ENCODE measurements at places on chromosomes 5 and 9.
A peak's percentile ranks its signal among the peaks of the same experiment; 100 is the strongest.

DNA sequence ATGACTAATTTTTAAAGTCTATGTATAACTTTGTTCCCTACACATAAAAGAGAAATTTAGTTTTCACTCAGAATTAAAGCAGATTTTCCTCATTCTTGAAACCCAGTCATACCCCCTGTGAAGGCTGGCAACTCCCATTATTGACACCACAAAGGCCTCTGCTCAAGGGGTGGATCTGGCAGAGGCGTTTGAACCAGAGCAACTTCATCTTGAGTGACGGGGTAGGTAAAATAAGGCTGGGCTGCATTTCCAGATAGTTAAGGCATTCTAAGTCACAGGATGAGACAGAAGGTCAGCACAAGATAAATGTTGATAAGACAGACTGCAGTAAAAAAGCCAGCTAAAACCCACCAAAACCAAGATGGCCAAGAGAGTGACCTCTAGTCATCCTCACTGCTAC is 177.2 kb upstream of the OR13F1 start:
- no peak for DNase-seq

- no peak for DNase-seq
Measured at GRCh38 chr9:16705111-16705604, 165.3 kb downstream of the BNC2 start.

GRCh38 chr5:163330723-163331668 is 106.4 kb upstream of the CCNG1 start:
- peak; percentile 38 for DNase-seq

GRCh38 chr9:17669206-17669605 is 90.3 kb downstream of the SH3GL2 start:
- no peak for DNase-seq

DNA sequence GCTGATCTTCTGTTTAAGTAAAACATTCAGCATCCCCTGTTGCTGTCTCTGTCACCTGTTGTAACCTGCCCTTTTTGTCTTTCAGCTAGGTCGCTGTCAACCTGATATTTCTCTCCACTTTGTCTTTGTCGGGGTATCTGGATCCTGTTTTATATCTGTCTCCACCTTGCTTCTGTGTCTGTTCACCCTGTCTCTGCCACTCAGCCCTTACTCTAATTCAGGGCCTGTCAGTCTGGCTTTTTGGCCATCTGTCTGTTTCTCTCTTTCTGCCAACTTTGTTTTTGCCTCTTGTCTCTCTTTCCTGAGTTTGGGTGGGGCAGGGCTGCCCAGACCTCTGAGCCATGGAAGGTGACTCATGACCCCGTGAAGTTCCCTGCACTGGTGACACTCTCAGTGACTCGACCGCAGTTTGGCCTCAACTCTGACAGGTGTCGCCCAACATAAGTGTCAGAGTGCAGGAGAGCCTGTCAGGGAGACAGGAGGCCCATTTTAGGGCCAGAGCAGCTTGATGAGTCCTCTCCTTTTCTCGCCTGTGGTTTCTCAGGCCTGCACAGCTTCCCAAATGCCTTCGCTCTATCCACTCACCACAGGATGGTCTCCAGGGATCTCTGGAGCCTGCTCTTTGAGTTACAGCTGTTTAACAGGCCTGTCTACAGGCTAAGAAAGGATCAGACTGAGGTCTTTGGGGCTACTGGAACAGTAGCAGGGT is 868 bp downstream of the ZBTB43 start:
- DNase-seq, result peak; percentile 93

DNA sequence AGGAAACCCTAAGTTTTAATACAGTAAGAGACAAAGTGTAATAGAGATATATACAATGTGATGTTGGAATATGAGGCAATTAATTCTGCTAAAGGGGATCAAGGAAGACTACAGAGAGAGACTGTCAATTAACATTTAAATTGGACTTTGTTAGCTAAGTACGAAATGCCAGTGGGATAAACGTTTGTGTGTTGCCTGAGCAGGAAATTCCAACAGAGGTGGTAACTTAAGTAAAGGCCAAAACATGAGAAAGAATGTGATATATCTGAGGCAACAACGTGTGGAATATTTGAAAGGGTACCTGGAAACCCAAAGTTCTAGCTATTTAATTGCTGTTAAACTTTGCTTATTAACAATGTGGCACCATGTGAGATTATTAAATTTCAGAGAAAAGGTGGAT is 1666.9 kb upstream of the WWC1 start:
- DNase-seq, result no peak

DNA sequence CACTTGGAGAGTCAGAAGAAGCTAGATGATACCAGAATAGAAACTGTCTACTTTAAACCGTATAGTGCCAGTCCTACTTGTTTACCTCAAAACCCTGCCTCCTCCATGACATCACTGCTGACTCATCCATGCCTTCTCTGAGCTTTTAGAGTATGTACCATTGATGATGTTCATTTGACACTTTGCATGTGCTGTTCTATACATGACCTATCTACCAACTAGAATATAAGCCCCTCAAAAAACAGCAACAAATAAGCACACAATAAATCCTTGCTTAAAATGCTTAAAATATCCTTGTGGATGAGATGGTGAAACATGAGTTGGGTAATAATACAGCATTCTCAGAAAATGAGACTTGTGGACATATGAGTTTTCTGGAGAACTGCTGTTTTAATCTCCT is 2.6 kb downstream of the CTNNAL1 start:
- peak; percentile 64 for DNase-seq

GRCh38 chr9:110559869-110560268 is 19.7 kb downstream of the SVEP1 start:
- no peak for DNase-seq

- DNase-seq, result peak; percentile 100
Measured at GRCh38 chr9:72305102-72305546, 59.9 kb downstream of the ZFAND5 start.

GRCh38 chr9:109017061-109017460 is 3.8 kb upstream of the CTNNAL1 start:
- DNase-seq, result no peak

DNA sequence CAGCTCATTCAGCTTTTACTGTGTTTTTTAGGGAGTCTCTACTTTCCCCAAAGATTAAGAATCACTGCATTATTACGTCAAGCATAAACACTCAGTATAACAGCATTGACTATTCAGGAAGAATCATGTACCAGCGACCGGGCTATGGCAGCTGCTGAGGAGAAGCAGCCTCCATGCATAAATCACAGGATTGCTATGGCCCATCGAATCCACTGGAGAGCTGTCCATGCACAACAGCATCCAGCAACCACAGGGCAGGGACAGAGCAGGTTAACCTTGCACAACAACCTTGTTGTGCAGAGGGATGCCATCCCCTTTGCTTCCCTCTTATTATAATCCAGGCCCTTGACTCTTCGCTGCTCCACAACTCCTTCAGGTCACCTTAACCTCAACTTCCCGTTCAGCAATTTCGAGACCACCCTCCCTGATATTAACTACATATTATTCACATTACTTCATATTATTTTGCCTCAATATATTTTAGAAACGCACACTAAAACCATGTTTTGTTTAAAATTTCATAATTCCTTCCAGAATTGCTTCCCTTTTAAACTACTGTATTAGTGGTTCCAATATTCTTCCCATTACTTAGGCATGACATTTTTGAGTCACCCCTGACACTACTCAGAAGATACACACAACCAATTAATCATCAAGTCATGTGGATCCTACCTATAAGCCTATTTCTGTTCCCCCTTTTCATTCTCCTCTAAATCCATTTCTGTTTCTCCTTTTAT is 991 bp downstream of the IARS1 start:
- DNase-seq, result peak; percentile 64

- DNase-seq, result no peak
Measured at GRCh38 chr5:108341866-108342265, 40.0 kb downstream of the FBXL17 start.

DNA sequence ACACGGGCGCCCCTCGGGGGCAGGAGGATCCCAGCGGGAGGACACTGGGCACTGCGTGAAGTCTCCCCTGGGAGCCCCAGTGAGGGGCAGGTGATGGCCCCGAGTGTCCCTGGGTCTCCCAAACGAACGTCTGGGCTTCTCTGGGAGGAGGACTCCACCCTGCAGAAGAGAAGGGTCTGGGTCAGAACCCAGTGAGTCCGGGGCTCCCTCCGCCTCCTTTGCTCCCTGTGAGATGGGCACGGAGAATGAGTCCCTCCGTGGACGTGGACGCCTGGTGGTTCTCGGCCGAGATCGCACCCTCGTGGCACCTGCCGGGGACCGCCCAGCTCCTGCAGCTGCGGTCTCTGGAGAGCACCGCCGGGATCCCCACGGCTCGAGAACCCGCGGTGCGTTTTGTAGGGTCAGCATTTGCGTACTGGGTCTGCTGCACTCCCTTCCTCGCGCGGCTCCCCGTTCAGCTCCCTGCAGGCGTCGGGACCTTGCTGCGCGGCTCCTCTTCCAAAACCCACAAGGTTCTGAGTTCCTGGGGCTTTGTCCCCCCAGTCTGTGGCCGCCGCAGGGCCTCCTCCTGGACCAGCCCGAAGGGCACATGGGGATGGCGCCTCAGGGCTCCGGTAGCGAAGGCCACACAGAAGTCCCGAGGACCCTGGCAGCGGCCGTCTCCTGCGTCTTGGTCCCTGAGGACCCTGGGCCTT is 10.2 kb upstream of the CEP72 start:
- no peak for DNase-seq

DNA sequence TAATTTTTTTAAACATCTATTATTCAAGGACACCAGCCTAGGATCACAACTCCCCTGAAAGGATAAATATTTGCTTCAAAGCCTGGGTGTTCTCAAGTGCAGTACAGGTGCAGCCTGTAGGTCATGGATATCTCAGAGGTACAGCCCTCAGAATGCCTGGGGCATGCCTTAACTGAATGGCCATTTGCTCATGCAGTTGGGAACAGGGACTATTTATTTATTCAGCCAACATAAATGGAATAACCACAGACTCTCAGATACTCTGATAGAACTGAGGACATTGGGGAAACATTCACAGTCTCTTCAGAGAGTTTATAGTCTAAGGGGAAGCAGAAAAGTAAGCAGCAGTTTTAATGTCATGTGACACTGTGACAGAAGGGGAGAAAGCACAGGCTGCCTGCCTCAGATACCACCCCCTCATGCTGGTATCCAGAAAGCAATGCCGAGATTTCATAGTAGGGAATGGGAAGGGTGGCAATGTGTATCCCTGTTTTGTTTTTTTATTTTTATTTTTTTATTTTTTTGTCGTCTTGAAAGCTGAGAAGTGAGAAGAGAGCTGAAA is 112.6 kb downstream of the MACIR start:
- no peak for DNase-seq

- no peak for DNase-seq
Measured at GRCh38 chr5:40828690-40829661, 6.0 kb downstream of the RPL37 start.

GRCh38 chr9:6068983-6069382 is 53.6 kb upstream of the RANBP6 start:
- peak; percentile 67 for DNase-seq

GRCh38 chr5:36491856-36492255 is 114.5 kb upstream of the SLC1A3 start:
- no peak for DNase-seq

DNA sequence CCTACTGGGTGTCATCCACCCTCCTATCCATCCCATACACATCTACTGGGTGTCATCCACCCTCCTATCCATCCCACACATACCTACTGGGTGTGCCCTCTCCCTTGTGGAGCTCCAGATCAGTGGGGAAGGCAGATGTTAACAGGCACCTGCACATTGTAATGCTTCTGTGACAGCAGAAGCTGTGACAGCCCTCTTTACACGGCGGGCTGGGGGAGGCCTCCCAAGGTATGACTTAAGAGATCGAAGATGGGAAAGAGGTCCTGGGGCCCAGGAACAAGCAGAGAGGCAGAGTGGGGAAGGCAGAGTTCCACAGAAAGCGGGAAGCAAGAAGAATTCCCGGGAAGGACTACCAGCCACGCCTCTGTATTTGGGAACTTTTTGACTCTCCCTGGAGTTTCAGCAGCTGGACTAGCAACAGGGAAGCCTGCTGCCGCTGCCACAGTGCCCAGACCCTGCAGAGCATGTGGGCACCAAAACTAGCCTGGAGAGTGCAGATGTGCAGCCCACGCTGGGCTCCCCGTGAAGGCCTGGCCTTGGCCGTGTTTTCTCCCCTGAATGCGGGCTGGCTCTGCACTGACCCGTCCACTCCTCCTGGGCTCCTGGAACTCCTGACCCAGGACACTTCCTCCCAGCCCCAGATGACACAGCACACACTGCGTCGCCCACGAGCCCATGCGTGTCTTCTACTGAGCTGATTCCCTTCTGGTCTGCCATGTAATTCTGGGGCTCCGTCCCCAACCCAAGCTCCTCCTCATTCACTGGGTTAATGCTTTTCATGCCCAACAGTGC is 9.3 kb downstream of the TOR1A start:
- peak; percentile 54 for DNase-seq

GRCh38 chr9:1320607-1321195 is 270.5 kb downstream of the DMRT2 start:
- no peak for DNase-seq

DNA sequence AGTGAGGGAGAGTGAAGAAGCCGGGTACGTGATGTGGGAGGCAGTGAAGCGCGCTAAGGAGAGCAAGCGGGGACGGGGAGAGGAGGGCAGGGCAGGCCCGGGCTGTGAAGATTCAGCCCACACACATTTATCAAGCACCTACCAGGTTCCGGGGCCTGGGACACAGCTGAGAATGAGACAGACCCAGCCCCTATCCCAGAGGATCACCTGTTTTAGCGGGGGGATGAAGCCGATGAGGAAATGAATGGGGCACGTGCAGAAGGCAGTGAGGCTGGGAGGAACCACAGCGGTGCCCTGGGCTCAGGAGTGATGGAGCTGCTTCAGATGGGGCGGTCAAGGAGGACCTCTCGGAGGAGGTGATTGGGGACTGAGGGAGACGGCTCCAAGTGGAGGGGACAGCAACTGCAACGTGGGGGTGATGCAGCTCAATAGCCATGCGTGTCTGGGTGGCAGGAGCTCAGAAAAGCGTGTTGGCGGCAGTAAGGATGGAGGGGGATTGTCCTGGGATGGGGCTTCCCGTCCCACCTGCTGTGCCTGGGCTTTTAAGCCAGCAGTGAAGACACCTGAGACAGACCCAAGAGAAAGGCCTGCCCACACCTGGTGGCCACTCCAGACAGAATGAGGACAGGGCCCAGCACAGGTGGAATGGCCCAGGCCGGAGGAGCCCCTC is 77.5 kb upstream of the UNC5A start:
- no peak for DNase-seq

DNA sequence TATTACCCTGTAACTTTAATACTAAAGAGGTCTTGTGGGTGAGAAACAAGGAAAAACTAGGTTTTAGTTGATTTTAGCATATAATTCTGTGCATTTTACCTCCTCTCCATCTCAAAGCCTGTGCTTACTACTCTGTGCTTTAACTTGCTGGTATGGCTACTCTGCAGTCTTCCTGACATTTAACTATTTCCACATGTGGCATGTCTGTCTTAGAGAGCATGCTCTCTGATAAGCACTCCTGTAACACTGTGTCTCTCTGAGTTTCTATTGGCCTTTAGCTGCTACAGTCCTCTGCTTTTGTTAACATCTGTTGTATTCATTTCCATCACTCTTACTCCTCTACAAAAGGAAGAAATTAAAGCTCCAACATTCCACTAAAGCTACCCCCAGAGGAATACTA is 418.3 kb downstream of the RAB3C start:
- DNase-seq, result no peak

- DNase-seq, result no peak
Measured at GRCh38 chr5:97131139-97131710, 11.2 kb downstream of the LIX1 start.

- no peak for DNase-seq
Measured at GRCh38 chr5:17186256-17186655, 31.2 kb upstream of the BASP1 start.
